ENCODE measurements at places on chromosomes 7 and 10.

- no peak for DNase-seq
These were observed 249.7 kb downstream of the AHR start for GRCh38 chr7:17548014-17548653.

GRCh38 chr10:23481363-23481961 is 42.6 kb downstream of the OTUD1 start:
- no peak for DNase-seq

DNA sequence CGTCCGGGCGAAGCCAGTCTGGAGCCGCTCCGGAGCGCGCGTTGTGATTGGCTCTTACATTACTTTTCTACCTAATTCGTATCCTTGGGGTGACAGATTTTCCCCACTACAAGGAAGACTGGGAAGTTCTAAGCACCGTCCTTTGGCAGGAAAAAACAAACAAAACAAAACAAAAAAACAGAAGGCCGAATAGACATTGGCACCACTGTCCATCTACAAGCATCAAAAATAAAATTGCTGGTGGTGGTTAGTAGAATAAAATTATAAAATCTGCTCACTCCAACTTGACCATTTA is 651 bp upstream of the SKAP2 start:
- DNase-seq = no peak

GRCh38 chr10:45425621-45426563 is 51.9 kb downstream of the ALOX5 start:
- no peak for DNase-seq

DNA sequence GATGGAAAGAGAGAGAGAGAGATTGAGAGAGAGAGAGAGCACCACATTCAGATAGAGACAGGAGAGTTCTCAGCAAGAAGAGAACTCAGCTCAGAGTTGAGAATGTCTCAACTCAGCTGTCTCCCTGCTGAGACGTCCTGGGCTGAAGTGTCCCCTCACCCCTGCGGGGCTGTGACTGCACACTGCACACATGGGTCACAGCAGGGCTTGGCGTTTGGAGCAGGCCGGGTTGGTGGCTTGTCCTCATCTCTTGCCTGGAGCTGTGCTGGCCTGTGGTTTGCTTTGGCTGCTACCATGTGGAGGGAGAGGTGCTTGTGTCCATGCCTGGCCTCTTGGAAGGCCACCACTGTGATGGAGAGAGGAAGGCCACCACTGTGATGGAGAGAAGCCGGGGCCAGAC is 167.9 kb downstream of the RNF216 start:
- no peak for DNase-seq

DNA sequence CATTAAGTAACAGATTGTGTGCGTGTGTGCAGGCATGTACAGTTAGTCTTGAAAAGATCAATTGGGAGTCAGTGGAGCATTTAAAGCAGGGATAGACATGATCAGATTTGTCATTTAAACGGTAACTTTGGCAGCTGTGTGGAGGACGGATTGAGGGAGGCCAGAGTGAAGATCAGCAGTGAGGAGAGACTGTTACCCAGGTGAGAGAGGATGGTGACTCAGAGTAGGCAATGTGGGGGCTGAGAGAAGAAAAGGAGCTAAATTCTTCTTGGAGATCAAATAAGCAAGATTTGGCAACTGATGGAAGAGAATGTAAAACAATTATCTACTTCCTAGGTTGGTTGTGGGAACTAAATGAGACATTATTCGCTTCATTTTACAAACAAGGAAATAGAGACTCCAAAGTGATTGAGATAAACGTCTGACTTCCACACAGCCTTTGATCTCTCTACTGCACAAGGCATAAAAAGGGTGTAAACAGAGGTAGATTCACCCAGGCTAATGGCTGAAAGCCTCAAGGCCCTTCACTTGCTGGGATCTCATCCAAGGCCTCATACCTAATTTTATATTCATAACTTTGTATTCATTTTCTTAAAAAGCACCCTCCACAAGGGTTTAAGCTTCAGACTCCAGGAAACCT is 665.1 kb upstream of the GALNT17 start:
- DNase-seq = no peak

DNA sequence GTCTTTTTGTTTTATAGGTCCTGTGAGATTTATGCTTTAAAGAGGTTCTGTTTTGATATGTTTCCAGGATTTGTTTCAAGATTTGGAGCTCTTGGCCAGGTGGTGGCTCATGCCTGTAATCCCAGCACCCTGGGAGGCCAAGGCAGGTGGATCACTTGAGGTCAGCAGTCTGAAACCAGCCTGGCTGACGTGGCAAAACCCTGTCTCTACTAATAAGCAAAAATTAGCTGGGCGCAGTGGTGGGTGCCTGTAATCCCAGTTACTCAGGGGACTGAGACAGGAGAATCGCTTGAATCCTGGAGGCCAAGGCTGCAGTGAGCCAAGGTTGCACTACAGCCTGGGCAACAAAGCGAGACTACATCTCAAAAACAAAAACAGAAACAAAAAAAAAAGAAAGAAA is 8.3 kb upstream of the HYAL4 start:
- DNase-seq = no peak

DNA sequence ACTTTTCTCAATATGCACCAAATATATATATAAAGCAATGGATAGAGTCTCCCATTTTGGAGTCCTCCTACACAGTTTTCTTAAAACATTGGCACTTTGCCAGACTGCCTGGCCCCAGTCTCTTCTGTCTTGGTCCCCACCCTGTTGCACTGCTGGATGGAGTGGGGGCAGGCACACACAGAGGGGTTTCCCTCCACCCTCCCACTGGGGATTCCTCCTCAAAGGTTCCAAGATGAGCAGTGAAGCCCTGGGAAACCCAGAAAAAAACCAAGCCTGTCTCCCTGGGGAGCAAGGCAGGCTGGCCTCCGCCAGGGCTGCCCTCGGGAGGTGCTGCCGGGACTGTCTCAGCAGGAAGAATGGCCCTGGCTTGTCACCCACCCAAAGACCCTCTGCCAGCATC is 68.0 kb downstream of the SH3PXD2A start:
- no peak for DNase-seq

- DNase-seq = no peak
These were observed 38.7 kb downstream of the KCNH2 start for GRCh38 chr7:150939466-150939865.

- DNase-seq = no peak
These were observed 23.0 kb downstream of the HDAC9 start for GRCh38 chr7:18518555-18518954.

DNA sequence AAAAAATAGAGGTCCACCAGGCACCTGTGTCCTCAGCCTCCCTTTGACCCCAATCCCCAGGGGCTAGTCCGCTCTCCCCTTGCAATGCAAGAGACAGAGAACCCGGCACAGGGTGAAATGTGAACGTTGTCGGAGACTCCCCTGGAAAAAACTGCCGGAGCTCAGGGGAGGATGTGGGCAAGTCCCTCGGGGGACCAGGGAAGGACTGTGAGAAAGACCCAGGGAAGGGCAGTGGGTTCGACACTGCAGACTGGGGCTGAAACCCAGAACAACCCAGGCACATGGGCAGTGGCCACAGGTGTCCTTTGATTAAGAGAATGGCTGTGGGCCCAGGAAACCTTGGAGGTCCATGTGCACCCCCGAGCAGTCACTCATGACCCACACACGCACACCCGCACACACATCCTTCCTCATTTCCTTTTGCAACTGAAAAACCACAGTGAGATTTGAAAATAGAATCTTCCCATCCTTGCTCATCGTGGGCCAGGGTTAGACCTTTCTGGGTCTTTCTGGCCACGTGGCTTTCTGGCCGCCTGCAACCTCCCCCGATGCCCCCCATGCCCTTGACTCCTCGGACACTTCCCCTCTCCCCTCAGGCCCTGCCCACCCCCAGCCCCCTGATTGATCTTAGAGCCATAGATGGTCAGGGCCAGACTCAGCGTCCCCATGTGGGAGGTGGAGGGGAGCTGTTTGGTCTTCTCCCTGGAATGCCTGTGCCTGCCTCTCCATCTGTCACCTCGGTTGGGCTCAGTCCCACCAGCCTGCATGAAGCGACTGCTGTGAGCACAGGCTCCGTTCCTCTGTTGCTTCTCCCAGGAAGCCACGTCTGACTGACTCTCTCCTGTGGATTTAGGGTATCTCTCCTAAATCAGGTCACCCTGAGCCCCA is 7.9 kb downstream of the LAT2 start:
- peak; percentile 69 for DNase-seq
